ENCODE measurements at places on chromosomes 16 and 17.

DNA sequence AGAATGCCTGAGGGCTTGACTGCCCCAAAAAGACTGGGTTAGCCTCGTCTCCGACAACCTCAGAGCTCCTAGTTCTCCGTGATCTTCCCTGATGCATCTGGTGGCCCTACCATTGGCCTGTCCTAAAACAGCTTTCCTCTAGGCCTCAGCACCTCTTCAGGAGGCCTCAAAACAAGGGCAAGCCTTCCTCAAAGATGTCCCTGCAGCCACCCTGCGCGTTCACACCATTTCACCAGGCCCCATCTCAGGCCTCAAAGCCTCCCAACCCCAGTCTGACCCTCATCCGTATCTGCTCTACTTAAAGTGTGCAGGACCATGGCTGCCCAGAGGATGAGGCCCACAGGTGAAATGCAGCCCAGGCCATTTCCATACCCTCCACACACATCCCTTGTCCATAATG is 7.4 kb downstream of the ALOXE3 start:
- H3K27ac ChIP-seq: no peak overlapping the region
- peaks cover 8% of the 10 kb centered on the region for H3K4me1 ChIP-seq
- H3K27me3 ChIP-seq: peaks cover 47% of the 10 kb centered on the region
- no peak overlapping the region for H3K4me3 ChIP-seq

DNA sequence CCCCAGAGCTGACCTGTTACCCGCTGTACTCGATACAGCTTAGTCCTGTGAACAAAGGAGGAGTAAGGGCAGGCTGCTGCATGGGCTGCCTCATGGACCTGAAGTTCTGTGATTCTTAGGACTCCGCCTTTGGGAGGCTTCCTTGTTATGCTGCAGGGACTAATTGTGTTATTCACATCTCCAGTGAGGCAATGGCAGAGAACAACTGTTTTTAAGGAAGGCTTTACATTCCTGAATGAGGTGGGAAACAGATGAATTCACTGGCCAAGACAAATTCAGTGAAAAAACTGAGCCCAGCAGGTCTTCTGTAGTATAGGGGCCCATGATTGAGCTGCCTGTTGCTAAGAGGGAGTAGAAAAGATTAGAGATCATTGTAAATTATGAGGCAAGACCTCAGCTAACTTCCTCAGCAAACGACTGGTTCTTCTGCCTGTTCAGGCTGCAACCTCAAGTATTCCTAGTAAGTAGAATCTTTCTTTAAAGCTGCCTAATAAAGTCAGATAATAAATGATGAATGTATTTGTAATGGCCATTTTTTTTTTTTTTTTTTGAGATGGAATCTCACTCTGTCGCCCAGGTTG is 26.3 kb downstream of the ADORA2B start:
- peaks cover 30% of the 10 kb centered on the region for H3K27me3 ChIP-seq
- no peak for DNase-seq
- H3K36me3 ChIP-seq: no peaks in the 10 kb centered on the region
- H3K4me1 ChIP-seq: peaks cover 10% of the 10 kb centered on the region

DNA sequence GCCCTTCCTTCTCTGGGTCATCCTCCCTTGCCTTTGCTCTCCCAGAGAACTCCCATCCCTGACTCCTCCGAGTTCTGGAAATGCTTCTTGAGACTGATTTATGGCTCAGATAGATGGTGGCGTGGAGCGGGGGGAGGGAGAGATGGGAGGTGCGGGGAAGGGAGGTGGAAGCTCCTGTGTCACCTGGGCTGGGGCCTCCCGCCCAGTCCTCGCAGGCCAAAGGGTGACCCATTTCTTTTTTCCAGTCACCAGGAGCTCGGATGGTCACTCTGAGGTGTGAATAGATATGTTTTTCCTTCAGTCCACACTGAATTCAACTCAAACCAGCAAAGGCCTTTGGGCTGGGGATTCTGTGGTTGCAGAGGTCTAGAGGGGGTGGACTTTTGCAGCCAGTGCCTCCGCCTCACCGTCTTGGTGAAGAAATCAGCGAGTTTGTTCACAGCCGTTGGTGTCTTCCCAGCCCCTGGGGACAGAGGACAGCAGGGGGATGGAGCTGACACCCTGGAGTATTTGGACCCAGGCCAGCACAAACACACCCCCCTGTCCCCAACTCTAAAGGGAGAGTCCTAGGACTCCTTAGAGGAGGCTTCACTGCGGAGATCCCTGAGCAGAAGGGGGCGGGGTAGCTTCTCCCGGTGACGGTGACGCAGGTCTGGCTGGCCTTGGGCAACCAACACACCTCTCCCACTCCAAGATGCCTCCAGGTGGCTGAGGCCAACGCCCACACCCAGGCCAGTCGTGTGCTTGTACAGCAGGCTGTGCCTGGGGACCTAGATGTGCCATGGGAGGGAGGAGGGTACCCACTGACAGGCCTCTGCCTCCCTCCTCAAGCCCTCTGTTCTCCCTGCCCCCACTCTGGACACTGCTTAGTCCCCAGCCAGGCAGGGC is 80.6 kb downstream of the AMFR start:
- no peaks in the 10 kb centered on the region for H3K4me1 ChIP-seq
- DNase-seq: no peak
- H3K4me3 ChIP-seq: no peak overlapping the region
- no peak overlapping the region for H3K27ac ChIP-seq

- no peak overlapping the region for H3K4me3 ChIP-seq
- no peak overlapping the region for H3K27ac ChIP-seq
- DNase-seq: no peak
- peaks cover 19% of the 10 kb centered on the region for H3K4me1 ChIP-seq
- H3K36me3 ChIP-seq: no peaks in the 10 kb centered on the region
Observed at GRCh38 chr16:48153774-48154173, 2.0 kb downstream of the ABCC12 start.

- H3K27me3 ChIP-seq: no peaks in the 10 kb centered on the region
- DNase-seq: no peak
- H3K27ac ChIP-seq: no peak overlapping the region
- no peaks in the 10 kb centered on the region for H3K36me3 ChIP-seq
- H3K4me3 ChIP-seq: no peak overlapping the region
- H3K4me1 ChIP-seq: no peaks in the 10 kb centered on the region
Observed at GRCh38 chr16:73383195-73383987, 335.5 kb upstream of the ZFHX3 start.

Data from activated CD8-positive, alpha-beta memory T cell treated with anti-CD3 and anti-CD28 coated beads, Interleukin-2, amount 10 ng/mL, durations not matched to agents 7 days and 5 days (primary cell).